SHP77 (cell line): ENCODE measurements at places on chromosomes 13 and 19.

GRCh38 chr13:25167382-25168174 is 4.5 kb downstream of the AMER2 start:
- no peak for DNase-seq

- DNase-seq, result no peak
Observed at GRCh38 chr19:58562122-58563033, 4.0 kb upstream of the UBE2M start.

DNA sequence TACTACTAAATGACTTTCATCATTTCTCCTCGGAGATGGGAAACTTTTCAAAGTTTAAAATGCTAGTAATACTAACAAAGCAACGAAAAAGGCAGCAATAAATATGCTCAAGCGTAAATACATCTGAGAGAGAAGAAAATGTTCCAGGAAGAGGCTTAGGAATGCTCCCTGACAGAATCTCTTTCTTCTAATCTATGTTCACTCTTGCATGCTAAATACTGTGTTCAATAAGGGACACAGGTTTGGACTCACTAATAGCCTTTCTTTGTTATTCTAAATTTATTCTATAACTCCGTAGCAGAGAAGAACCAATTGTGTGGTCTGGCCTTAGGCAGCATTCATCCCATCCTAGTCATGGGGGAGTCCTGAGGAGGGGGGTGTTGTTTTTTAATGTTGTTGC is 823.0 kb downstream of the PCDH9 start:
- DNase-seq, result no peak

- no peak for DNase-seq
Observed at GRCh38 chr13:66113882-66114526, 1116.1 kb downstream of the PCDH9 start.

DNA sequence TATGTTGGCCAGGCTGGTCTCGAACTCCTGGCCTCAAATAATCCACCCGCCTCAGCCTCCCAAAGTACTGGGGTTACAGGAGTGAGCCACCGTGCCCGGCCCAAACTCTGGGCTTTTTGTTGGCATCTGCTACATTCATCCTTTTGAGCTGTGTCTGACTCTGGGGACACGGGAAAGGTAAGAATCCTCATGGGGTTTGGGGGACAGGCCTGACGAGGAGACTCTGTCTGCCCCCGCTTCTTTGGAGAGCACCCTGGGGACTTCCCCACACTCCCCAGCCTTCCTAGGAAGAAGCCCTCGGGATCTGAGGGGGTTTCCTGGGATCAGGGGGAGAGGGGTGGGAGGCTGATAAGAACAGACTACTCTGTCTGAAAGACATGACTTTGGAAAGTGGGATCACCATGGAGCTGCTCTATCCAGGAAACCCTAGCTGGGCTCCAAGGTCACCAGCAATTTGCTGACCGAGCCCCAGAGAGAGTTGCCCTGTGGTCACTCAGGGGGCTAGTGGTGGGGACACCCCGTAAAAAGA is 8.1 kb upstream of the FCER2 start:
- no peak for DNase-seq

- no peak for DNase-seq
Observed at GRCh38 chr13:51914137-51914493, 52.3 kb downstream of the CCDC70 start.

GRCh38 chr13:44927968-44928367 is 61.3 kb downstream of the NUFIP1 start:
- DNase-seq, result no peak

- DNase-seq, result no peak
Observed at GRCh38 chr19:50490991-50491472, 14.4 kb upstream of the GARIN5A start.

GRCh38 chr13:23671377-23671776 is 101.2 kb downstream of the TNFRSF19 start:
- DNase-seq, result no peak

DNA sequence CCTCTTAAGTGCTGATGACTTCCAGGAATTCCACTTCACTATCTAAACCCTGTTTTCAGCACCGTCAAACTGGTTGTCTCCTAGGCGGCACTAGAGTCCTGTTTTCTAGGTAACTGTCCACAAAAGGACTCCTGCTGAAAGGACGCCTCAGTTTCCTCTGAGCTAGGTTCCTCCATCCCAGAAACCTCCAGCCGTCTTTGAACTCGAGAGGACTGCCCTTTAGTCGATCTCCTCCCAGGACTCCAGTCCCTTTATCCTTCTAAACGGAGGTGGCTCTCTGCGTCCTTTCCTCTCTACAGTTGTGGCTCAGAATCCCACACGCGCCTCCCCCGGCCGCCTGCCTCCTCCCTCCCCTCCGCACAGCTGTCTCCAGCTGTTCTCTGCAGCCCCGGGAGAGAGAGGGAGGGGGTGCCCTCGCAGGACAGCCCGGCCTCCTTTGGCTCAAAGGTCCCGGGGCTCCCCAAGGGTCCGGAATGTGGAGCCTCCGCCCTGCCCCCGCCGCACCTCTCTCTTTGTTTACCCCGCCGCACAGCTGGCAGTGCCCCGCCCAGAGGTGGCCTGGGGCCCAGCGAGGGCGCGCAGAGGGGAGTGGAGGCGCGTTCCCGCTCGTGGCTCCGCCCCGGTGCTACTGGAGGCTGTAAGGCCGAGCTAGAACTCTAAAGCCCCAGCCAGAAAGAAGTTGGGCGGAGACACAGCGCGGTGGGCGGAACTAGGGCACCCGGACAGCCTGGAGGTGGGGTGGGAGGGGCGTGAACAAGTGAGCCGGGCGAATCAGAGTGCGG is 2.4 kb downstream of the LTBP4 start:
- peak; percentile 99 for DNase-seq

- DNase-seq, result no peak
Observed at GRCh38 chr19:10395003-10395402, 8.3 kb downstream of the CDC37 start.

DNA sequence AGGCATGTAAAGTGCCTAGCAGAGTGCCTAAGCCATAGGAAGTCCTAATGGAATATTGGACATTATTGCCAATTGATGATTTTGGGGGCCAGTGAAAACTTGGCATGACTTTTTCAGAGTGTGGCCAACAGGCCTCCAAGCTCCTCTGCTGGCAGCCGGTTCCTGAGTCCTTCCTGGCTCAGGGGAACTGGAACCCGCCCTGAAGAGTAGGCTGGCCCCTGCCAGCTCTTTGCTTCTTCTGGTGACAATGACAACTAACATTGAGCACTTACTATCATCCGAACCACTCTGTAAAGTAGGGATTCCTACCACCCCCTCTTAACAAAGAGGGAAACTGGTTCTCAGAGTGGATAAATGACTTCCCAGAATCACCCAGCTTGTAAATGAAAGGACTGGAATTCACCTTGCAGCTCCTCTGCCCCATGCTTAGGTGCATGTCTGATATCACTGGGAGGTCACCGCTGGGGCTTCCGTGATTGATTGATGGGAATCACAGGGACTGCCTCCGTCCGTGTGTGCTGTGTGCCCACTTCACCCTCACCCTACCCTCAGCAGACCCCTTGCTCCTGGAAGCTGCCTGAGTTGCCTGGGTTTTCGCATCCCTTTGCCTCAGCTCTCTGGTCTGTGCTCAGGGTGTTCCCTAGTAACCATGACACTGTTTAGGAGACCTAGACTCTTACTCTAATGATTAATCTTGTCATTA is 50.6 kb downstream of the TNFRSF19 start:
- DNase-seq, result no peak

- DNase-seq, result no peak
Observed at GRCh38 chr19:39847525-39847924, 1.3 kb upstream of the FBL start.

- DNase-seq, result no peak
Observed at GRCh38 chr19:5498830-5499550, 43.8 kb downstream of the ZNRF4 start.

- no peak for DNase-seq
Observed at GRCh38 chr13:98490195-98490836, 86.6 kb downstream of the STK24 start.

DNA sequence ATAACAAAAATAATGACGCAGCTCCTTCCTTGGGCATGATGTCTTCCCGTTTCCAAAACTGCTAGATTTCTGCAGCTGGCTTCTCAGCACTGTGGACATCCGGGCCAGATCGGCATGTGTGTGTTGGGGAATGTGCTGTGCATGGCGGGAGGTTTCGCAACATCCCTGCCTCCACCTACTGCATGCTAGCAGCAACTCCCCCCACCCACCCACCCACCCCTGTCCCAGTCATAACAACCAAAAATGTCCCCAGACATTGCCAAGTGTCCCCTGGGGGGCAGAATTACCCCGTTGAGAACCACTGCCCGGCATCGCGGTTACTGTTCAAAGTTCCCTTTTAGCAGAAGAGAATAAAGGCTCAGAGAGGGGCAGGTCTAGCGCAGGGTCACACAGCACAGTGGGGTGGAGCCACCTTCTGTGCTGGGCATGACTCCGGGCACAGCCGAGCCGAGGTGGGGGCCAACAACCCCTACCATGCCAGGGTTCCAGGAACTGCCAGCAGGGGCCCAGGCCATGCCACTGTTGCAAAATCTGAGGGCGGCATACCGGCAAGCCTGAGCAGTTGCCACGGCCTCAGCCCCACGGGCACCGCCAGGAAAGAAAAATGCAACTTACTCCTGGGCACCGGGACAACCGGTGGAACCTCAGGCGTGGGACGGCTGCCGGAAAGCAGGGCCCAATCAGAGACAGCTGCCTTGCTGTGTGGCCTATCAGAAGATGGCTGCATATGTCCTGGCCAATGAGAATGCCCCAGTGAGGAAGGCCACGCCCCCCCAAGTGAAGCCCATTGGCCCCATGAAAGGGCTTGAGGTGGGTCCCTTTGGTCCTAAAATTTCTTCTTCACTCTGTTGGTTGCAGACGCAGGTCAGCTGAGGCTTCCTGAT is 22.5 kb upstream of the NFIC start:
- DNase-seq, result peak; percentile 95

GRCh38 chr19:9306443-9306842 is 3.2 kb downstream of the ZNF699 start:
- DNase-seq, result no peak
